ENCODE measurements at places on chromosomes 3 and 15.

GRCh38 chr3:110965976-110966375, 105.6 kb upstream of the NECTIN3 start:
- no peak for DNase-seq

DNA sequence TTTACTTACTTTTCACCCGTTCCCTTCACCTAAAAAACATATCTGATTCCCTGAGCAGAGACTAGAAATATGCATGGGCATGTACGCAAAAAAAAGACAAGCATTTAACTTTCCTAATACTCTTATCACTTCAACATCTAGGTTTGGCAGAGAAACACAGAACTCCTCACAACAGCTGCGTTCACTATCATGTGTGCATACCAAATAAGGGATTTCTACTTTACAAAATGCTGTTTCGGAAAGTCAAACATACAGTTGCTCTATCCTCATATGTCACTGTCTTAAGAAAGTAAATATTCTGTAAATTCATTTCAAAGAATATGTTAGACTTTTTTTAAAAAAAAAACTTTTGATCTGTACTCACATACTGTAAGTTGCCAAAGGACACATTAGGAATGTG, 65.1 kb upstream of the CBLB start:
- DNase-seq, result no peak

GRCh38 chr3:112038863-112039262, 4.3 kb downstream of the TMPRSS7 start:
- DNase-seq, result no peak

- no peak for DNase-seq
These were observed 312.7 kb upstream of the DPH6 start for GRCh38 chr15:35858707-35859106.

DNA sequence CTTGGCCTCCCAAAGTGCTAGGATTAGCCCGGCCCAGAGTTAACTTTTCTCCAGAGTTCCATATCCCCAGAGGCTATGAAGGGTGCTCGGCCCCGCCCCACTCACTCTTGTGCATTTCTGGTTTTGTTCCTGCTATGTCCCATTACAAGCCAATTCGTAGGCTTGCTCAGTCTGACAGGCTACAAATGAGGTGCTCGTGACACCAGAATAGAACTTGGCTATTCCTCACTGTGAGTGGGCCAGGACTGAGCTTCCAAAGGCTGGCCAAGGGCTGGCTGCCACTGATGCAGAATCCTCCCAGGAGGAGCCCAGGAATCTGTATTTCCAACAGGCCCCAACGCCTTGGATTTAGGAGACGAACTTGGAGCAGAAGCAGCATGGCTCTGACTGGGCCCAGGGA, 282.7 kb upstream of the C2CD4B start:
- DNase-seq, result no peak

DNA sequence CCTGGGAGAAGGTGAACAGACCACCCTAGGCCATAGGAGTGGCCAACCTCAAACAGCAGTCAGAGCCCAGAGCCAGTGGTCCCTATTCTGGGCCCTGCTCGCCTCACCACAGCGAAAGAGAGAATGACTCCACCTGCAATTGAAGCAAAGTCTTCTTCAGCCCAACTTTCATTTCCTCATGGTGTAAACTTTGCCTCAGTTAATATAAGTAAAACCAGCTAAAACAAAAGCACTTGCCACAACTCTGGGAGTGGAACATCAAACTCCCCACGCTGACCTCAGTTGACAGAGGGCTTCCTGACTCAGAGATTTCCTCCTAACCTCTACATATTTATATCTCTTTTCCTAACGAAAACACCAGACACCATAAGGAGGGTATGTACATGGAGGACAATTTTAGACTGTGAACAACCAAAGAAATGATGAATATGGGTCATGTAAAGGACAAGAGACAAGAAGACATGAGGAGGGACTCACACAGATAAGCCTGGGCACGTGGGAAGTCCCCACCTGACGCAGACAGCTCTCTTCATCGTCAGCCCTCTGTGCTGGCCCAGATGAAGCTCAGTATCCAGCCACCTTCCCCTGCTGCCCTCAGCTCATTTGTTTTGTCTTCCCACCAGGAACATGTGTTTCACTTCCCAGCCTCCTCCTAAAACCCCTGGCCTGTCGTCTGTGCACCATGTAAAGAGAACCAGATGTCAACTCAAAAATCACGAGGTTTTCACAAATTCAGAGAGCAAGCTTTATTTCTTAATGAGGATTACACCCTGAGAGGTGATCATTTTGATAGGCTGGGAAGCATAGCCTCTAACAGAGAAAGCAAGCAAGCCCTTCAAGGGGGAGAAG, 140.9 kb downstream of the KCNMB2 start:
- no peak for DNase-seq

DNA sequence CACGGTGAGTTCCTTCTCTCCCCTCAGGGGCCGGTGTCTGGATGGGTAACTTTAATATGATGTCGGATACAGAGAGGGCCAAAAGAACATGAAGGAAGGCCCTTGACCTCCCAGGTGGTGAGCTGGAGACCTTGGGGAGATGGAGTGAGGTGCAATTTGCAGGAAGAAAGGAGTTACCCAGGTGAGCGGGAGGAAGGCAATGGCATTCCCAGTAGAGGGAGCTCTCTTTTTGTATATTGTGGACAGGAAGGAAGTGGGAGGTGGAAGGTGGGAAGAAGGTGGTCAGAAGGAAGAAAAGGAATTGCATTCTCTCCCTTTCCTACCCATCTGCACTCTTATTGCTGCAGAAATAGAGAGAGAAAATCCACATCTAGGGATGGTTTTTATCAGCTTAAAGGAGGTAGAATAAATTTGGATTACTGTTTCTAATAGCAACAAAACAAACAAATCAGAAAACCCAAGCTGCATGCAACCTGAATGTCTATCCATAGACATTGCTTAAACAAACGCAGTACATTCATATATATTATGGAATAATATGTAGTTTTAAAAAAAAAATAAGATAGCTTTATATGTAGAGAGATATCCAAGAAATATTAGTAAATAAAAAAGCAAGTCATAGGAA, 169.0 kb upstream of the TSC22D2 start:
- no peak for DNase-seq

DNA sequence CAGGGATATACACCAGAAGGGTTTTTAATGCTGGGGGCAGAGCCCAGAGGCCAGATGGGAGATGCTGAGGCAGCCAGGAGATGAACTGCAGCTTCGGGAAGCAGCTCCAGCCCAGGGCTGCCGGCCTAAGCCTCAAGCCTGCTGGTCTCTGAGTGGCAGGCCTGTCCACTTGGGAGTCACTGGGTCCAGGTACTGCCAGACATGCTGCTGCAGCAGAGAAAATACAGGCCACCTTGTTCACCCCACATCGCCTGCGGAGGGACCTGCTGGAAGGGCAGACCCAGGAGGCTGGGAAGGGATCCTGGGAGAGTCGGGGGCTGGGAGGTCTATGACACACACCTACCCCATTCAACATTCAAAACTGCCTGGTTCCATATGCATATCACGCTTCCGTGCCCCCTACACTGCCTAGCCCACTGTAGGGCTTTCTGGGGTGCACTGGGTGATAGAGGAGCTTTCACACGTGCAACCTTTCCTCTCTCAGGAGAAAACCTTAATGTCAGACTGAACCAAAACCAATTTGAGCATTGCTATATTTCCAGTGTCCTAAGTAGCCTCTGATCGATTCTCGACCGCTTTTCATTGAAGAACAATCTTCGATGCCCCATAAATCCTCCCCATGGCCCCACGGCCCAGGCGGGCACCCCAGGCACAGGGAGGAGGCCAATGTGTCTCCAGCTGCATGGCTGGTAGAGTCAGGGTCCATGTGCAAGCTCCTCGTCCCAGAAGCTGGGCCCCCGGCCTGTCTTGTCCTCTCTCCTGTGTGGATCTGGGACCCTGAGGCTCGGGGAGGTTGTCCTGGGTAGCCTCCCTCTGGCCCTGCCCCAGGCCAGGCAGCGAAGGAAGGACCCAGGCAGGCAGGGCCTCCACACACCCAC, 147.4 kb downstream of the ATP10A start:
- DNase-seq, result no peak

DNA sequence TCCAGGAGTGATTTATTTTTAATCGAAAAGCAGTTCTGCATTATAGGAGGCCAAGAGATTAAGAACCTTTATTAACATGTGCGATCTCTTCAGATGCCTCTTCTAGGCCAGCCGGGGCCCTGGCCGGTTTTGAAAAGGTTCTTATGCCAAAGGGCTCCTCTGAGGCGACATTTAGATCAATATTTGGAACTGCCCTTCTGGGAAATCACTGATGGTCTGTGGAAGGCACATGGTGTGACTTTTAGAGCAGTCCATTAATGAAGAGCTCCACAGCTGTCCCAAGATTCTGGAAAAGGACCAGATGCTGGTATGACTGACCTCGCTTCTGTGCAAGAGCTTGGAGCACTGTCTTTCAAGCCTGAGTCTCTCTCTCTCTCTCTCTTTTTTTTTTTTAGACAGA, 19.7 kb downstream of the MGLL start:
- DNase-seq, result no peak

- DNase-seq, result no peak
These were observed 129.2 kb upstream of the BNIP2 start for GRCh38 chr15:59818336-59818735.

DNA sequence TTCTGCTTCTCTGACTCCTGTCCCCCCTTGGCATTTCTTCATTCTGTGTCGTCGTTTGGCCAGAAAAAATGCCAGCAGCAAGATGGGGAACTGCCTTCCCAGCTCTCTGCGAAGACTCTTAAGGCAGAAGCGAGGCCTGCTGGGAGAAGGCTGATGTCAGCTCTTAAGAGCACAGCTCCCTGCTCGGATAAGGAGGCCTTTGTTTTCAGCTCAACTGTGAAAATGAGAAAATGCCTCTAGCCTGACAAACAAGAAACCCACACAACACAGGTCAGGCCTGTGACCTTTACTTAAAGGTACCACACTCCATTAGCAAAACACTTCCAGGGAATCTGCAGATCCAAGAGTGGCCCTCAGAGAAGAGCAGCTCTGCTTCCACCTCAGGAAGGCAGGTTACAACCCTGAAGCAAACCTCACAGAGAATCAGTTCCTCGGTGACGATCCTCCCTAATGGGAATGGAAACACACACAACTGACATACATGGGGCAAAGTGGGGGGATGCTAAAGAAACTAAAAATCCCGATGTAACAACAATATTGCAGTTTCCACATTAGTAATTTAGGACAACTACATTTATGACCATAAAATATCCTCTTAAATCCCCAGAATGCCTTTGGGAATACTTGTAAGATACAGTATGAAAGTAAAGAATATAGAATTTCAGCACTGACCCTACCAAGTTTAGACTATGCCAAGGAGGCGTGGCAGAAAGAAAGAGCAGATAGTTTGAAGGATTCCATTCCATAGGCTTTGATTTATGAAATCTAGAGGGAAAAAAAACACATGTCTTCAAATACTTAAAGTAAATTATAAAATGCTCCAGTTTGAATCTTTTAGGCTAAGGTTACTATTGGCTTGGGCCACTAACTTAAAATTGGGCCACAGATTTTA, 52.1 kb downstream of the VGLL4 start:
- DNase-seq, result no peak

DNA sequence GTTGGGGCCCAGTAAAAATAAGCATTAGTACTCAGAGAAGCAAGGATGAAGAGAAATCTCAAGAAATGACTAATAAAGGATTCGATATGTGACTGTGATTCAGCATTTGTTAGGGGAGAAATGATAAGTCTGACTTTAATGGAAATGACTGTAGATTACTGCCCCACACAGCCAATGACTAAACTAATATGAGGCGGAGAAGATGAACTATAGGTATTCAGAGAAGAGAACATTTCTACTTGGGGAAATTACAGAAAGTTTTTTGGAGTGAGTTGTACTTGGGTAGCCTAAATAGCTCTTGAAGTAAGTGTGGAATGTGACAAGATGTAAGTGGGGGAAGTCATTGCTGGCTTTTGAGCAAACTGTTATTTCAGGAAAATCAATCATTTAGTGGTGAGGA, 380.0 kb downstream of the PDCD6IP start:
- no peak for DNase-seq

DNA sequence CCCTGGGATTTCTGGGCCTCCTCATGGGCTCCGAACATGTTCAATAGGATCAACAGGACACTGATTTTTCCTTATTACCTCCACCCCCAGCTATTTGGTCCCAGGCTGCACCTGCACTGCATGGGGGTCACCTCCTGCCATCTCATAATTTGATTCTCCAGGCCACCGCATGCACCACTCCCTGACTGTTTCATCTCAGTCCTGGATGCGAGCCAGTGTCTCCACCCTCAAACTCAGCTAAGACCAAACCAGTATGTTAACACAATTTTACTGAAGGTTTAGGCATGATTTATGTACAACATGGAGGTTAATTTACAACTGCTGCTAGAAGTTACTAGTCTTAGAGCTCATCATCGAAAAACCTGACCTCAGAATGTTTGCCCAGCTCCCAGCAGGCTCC, 249.5 kb downstream of the UACA start:
- DNase-seq, result no peak

- DNase-seq, result no peak
These were observed 352.6 kb downstream of the CGGBP1 start for GRCh38 chr3:87706176-87706575.

- no peak for DNase-seq
These were observed 422.6 kb downstream of the MECOM start for GRCh38 chr3:169240786-169241486.

DNA sequence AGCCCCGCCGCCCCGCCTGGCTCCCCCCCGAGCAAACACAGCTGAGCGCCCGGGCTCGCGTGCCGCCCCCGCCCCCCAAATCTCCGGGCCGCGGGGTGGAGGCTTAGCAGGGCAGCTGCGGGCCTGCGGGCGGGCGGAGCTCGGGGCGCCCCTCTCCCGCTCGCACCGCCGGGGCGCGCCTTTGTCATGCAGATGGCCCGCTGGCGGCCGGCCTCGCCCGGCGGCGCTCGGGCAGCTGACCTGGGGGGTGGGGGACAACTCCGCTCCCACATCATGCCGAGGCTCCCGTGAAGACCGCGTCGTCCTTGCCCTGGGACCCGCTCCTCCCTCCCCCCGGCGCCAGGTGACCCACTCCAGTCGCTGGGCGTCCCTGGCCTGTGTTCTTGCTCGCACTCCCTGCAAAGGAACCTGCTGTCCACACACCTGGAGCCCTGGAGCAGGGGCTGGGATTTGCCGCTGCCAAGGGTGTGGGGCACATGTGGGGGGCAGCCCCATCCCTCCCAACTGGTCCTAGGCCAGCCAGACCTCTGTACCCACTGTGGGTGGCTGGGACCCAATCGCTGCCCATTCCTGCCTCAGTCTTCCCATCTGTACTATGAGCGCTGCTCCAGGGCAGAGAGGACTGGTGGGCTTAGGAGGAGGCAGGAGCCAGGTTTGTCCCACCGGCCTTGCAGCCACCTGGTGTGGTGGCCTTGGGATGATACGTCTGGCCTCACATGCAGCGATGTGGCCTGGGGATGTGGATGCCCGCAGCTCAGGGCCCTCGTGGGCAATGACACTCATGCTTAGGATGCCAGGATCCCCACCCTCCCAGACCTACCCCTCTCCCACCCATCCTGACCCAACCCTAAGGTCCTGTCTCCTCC, 33.5 kb downstream of the DNAJB8 start:
- no peak for DNase-seq
